ENCODE measurements at places on chromosomes 7 and 10.

DNA sequence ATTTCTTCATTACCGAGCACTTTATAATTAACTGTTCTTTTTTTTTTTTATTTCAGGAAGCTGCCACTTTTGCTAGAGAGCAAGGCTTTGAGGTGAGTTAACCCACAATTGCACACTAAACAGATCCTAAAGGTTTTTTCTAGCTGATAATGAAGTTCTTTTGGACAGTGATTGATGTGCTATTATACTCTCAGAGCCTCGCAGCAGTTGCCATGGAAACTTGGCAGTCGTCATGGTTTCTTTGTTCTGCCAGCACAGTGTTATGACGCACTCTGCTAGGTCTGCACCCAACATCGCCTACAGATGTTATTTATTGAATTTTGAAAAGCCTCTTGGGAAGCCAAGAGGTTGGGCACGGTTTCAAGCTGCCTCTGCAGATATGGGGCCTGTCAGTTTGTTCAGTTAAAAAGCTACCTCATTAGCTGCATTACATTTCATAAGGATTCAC, 237.2 kb upstream of the KAT6B start:
- peak; percentile 97 for DNase-seq

GRCh38 chr7:150788474-150789269, 11.5 kb downstream of the TMEM176B start:
- DNase-seq, result peak; percentile 79

- no peak for DNase-seq
Observed at GRCh38 chr7:18540396-18540795, 44.8 kb downstream of the HDAC9 start.

- DNase-seq, result peak; percentile 86
Observed at GRCh38 chr7:28847681-28848080, 110.4 kb downstream of the TRIL start.

DNA sequence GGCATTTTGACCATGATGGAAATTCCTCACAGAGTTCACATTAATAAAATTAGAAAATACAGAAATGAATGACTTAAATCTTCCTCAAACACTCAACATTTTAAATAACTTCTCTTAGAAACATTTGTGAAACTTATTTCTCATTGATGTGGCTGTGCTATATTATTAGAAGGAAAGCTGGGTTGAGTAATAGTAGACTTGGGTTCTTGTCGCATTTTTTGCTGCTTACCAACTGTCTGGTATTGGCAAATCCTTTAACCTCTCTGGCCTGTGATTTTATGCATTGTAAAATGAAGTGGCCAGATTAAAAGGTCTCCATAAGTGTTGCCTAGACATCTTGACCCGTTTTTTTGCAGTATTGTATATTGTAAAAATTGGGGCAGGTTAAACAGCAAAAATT, 66.5 kb downstream of the VPS50 start:
- DNase-seq, result no peak

Measured in sigmoid colon (tissue), 7 donors.